NCI-H2081 (cell line): ENCODE measurements at places on chromosomes 2 and 18.

- no peak for DNase-seq
Measured at GRCh38 chr2:241323778-241324177, 8.1 kb downstream of the SEPTIN2 start.

GRCh38 chr2:217000406-217000805, 140.5 kb upstream of the TNP1 start:
- DNase-seq: no peak

- DNase-seq: no peak
Measured at GRCh38 chr2:48715042-48715899, 40.3 kb downstream of the LHCGR start.

- DNase-seq: no peak
Measured at GRCh38 chr18:31837879-31838278, 77.2 kb upstream of the SLC25A52 start.
